ENCODE measurements at places on chromosomes 6 and 20.

- no peak for DNase-seq
Observed at GRCh38 chr20:61941721-61942405, 123.8 kb downstream of the TAF4 start.

DNA sequence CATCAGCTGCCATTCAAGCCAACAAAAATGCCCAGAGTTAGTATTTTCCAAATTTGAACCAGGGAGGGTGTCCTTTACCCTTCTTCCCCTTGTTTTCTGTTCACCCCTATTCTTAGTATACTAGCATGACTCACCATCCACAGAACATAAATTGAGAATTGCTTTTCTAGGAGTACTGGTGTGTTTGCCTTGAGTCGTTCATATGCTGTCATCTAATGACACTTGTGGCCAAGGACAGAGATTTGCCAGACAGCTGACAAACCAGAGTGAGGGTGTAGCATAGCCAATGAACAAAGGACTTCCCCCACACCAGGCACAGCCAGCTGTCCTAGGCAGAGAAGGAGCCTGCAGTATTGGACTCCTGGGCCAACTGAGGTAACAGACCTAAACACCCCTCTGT is 62.2 kb downstream of the FILIP1 start:
- no peak for DNase-seq

- no peak for DNase-seq
Observed at GRCh38 chr6:150739711-150740349, 125.7 kb upstream of the MTHFD1L start.

GRCh38 chr6:47141171-47141570 is 99.0 kb upstream of the ADGRF1 start:
- DNase-seq, result no peak

- no peak for DNase-seq
Observed at GRCh38 chr20:10217721-10218410, 764 bp upstream of the SNAP25 start.

DNA sequence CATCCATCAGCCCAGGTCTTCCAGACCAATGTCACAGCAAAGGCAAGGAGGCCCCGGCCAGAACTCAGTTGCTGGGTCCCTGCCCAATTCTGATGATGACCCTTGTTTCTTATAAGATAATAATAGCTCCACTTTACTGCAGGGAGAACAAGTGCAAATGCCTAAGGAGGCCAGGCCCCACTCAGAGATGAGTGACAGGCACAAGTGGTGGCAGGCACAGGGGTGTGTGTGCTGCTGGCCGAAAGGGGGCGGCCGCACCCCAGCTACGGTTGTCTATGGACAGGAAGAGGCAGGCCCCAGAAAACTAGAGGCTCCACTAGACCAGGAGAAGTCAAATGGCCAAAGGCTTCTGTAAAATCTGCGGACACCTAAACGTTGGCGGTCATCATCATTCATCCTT is 28.6 kb downstream of the GNAS-AS1 start:
- no peak for DNase-seq

Data from bone marrow (tissue), 2 donors.